ENCODE measurements at places on chromosomes 1 and 21. TPM values are rescaled to one million over a fixed set of nuclear protein-coding genes. Genes with fewer than 3 reads are reported as not detected.

GRCh38 chr1:247385283-247385682 is 30.7 kb upstream of the NLRP3 start:
- no peak overlapping the region for H3K4me3 ChIP-seq
- DNase-seq = no peak
- no peaks in the 10 kb centered on the region for H3K27me3 ChIP-seq
- no peak overlapping the region for H3K27ac ChIP-seq
- H3K4me1 ChIP-seq = peaks cover 38% of the 10 kb centered on the region
- no peaks in the 10 kb centered on the region for H3K36me3 ChIP-seq

DNA sequence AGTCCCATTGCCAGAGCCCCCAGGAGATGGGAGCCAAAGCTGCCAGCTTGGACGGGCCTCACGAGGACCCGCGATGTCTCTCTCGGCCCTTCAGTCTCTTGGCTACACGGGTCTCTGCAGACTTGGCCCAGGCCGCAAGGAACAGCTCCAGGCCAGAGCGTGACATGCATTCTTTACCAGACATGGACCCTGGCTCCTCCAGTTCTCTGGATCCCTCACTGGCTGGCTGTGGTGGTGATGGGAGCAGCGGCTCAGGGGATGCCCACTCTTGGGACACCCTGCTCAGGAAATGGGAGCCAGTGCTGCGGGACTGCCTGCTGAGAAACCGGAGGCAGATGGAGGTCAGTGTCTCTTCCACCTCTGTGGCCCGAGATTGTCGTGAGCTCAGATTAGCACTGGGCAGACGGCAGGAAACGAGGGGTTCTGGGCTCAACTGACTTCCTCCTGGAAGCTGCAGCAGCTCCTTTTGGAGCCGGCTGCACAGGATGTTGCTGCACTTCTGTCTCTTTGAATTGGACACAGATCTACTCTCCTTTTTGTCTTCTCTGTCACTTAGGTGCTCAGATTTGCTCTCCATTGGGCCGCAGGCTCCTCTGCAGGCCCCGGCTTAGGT is 68.0 kb downstream of the DISC1 start:
- H3K27ac ChIP-seq = no peak overlapping the region
- H3K27me3 ChIP-seq = no peaks in the 10 kb centered on the region
- DNase-seq = no peak
- no peak overlapping the region for H3K4me3 ChIP-seq

The NES gene
- total RNA-seq = 65.3 TPM

The EXTL1 gene
- total RNA-seq = 30.6 TPM

- no peaks in the 10 kb centered on the region for H3K36me3 ChIP-seq
- no peak for DNase-seq
- H3K27me3 ChIP-seq = no peaks in the 10 kb centered on the region
- no peak overlapping the region for H3K27ac ChIP-seq
- H3K4me1 ChIP-seq = peaks cover 7% of the 10 kb centered on the region
- no peak overlapping the region for H3K4me3 ChIP-seq
These were observed 13.6 kb downstream of the ATP1B1 start for GRCh38 chr1:169120066-169120465.

GRCh38 chr1:188429386-188429785 is 1600.6 kb downstream of the PLA2G4A start:
- no peaks in the 10 kb centered on the region for H3K4me1 ChIP-seq
- no peak overlapping the region for H3K27ac ChIP-seq
- no peak overlapping the region for H3K4me3 ChIP-seq
- no peak for DNase-seq

- no peaks in the 10 kb centered on the region for H3K27me3 ChIP-seq
- H3K36me3 ChIP-seq = no peaks in the 10 kb centered on the region
- no peak overlapping the region for H3K4me3 ChIP-seq
- H3K4me1 ChIP-seq = no peaks in the 10 kb centered on the region
- DNase-seq = no peak
These were observed 6.9 kb upstream of the HPDL start for GRCh38 chr1:45319761-45320160.

DNA sequence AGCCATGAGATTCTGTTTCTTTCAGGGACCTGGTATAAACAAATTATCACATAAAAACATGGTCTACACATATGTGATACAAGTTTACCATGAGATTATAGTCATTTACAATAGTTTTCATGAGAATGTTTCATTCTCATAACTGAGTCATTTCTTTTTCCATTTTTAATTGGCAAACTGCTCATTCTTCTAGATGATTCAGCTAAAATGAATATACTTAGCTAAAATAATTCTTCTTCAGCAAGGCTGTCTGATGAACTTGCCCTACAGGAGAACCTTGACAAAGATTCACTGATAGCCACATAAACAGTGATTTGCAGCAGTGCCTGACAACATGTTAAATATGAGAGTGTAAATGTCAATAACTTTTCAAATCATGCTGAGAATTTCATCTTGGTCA is 253.2 kb downstream of the FMN2 start:
- no peak overlapping the region for H3K27ac ChIP-seq
- no peaks in the 10 kb centered on the region for H3K36me3 ChIP-seq
- DNase-seq = no peak
- H3K27me3 ChIP-seq = no peaks in the 10 kb centered on the region

- H3K4me3 ChIP-seq = no peak overlapping the region
- no peaks in the 10 kb centered on the region for H3K36me3 ChIP-seq
- H3K27ac ChIP-seq = no peak overlapping the region
- H3K4me1 ChIP-seq = peaks cover 18% of the 10 kb centered on the region
These were observed 14.3 kb upstream of the FAM131C start for GRCh38 chr1:16087733-16088132.

GRCh38 chr1:155223047-155223446 is 14.6 kb downstream of the MTX1 start:
- H3K27me3 ChIP-seq = no peaks in the 10 kb centered on the region
- no peaks in the 10 kb centered on the region for H3K36me3 ChIP-seq
- H3K27ac ChIP-seq = no peak overlapping the region
- DNase-seq = no peak
- peaks cover 32% of the 10 kb centered on the region for H3K4me1 ChIP-seq
- no peak overlapping the region for H3K4me3 ChIP-seq

- H3K36me3 ChIP-seq = no peaks in the 10 kb centered on the region
- H3K27me3 ChIP-seq = no peaks in the 10 kb centered on the region
- no peak overlapping the region for H3K27ac ChIP-seq
- no peak overlapping the region for H3K4me3 ChIP-seq
- peaks cover 15% of the 10 kb centered on the region for H3K4me1 ChIP-seq
- no peak for DNase-seq
These were observed 8.3 kb upstream of the CFAP45 start for GRCh38 chr1:159908031-159908940.

Measured in tibial nerve (tissue), 4 donors.